Activated CD4-positive, alpha-beta T cell treated with anti-CD3 and anti-CD28 coated beads, Interleukin-2, amount 10 ng/mL, durations not matched to agents 7 days and 5 days (primary cell): ENCODE measurements at places on chromosomes 16 and 17. TPM values are rescaled to one million over a fixed set of nuclear protein-coding genes. Genes with fewer than 3 reads are reported as not detected.

Gene FOXN1
- total RNA-seq = not detected

Gene OR1A2
- total RNA-seq = not detected

DNA sequence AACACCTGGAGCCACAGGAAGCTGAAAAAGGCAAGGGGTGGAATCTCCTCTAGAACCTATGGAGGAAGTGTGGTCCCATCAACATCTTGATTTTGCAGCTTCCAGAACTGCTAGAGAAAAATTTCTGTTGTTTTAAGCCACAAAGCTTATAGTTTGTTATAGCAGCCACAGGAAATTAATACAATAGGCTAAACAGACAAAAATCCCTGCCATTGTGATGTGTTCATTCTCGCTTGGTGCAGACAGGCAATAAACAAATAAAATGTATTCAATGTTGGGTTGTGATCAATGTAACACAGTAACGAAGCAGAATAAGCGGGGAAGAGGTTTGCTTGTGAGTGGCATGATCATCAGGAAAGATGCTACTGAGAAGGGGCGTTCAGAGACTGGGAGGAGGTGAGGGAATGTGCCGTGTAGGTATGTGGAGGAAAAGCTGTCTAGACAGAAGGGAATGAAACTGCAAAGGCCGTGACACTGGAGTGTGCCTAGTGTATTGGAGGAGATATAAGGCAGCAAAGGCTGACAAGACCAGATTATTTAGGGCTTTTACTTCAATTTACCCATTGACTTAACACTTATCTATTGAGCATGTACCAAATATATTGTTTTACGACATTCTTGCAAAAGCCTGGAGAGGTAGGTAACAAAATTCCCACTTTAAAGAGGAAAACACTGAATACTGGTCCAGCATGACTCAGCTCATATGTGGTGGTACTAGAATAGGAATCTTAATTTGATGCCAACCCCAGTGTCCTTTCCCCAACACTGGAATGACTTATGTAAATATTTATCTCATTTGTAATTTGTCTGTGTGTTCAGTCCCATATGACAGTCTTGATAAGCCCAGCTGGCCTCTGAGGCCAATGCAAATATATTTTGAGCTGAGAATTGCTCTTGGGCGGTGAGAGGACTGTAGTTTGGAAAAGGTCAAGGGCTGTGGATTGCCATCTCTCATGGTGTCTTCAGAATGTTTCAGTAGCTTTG lies 375.9 kb downstream of the CDH13 start:
- no peaks in the 10 kb centered on the region for H3K27me3 ChIP-seq
- H3K27ac ChIP-seq = no peak overlapping the region
- DNase-seq = no peak
- no peak overlapping the region for H3K4me3 ChIP-seq
- H3K4me1 ChIP-seq = no peaks in the 10 kb centered on the region

- H3K4me1 ChIP-seq = no peaks in the 10 kb centered on the region
- no peak overlapping the region for H3K4me3 ChIP-seq
- peaks cover 28% of the 10 kb centered on the region for H3K36me3 ChIP-seq
- DNase-seq = no peak
Observed at GRCh38 chr17:40266882-40267281, 20.8 kb upstream of the CDC6 start.

DNA sequence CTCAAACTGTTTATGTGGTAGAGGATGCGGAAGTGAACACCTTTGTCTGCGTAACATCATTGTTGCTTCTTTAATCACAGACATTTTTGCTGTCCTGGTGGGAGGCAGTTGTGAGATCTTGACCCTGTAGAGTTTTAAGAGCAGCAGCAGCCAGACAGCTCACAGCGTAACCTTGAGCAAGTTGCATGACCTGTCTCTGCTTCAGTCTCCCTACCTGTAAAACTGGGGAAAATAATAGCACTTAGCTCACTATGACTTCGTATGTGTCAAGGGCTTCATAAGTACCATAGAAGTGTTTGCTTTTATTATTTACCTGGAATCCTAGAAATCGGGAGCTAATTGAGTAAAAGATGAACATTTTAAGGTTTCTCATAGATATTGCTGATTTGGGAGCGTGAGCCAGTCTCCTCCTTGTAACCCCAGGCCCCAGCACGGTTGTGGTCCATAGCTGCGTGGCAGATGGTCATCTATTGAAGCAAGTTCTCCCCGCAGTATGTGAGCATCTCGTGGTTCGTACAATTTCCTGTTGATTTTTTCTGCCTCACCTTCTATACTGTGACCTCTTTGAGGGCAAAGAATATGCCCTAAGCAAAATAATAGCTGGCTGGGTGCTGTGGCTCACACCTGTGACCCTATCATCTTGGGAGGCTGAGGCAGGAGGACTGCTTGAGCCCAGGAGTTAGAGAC lies 34.4 kb downstream of the GPRC5B start:
- no peaks in the 10 kb centered on the region for H3K4me1 ChIP-seq
- no peak overlapping the region for H3K4me3 ChIP-seq
- H3K27ac ChIP-seq = no peak overlapping the region
- no peak for DNase-seq
- H3K36me3 ChIP-seq = no peaks in the 10 kb centered on the region
- no peaks in the 10 kb centered on the region for H3K27me3 ChIP-seq

Gene HAGH
- total RNA-seq = 34.9 TPM

GRCh38 chr16:2471016-2471652 lies at the start of gene NTN3:
Gene NTN3 (plus strand): TSS chr16:2471297. CDS start chr16:2471702, 405 bp downstream.
- DNase-seq = no peak
- H3K4me1 ChIP-seq = peaks cover 13% of the 10 kb centered on the region
- no peaks in the 10 kb centered on the region for H3K36me3 ChIP-seq
- H3K27me3 ChIP-seq = peaks cover 42% of the 10 kb centered on the region

DNA sequence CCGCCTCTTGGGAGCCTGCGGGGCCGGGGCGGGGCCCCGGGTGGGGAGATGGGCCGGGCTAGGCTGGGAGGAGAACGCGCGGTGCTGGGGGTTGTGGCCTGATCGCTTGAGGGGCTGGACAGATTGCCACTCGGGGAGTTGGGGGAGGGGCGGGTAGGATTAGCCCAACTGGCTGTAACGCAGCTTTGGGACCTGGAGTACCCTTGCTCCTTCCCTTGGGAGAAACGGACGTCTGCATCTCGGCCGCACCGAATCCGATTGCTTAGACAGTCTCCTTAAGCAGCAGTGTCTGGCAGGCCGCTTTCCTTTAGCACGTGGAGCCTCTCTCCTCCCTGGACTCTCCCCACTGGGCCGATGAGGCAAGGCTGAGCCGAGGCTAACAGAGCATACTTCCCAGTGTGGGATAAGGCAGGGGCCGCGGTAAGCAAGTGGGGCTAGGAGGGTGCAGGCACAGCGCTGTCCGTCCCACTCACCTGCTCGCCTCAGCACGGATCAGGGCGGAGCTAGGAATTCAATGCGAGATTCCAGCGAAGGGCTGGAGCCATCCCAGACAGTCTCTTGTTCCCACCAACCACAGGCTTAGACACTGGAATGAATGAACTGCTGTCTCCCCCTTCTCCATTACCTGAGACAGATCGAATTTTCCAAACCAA lies 540 bp upstream of the ACLY start:
- H3K27me3 ChIP-seq = no peaks in the 10 kb centered on the region
- H3K36me3 ChIP-seq = peaks cover 5% of the 10 kb centered on the region
- peaks cover 33% of the 10 kb centered on the region for H3K4me1 ChIP-seq
- peak overlapping the region; percentile 95 for H3K4me3 ChIP-seq

GRCh38 chr17:42682722-42683403 lies 532 bp downstream of the CNTNAP1 start:
- H3K4me1 ChIP-seq = peaks cover 46% of the 10 kb centered on the region
- no peaks in the 10 kb centered on the region for H3K36me3 ChIP-seq
- no peak overlapping the region for H3K27ac ChIP-seq
- H3K27me3 ChIP-seq = peaks cover 45% of the 10 kb centered on the region
- peak overlapping the region; percentile 58 for H3K4me3 ChIP-seq
- no peak for DNase-seq

- no peaks in the 10 kb centered on the region for H3K27me3 ChIP-seq
- H3K36me3 ChIP-seq = no peaks in the 10 kb centered on the region
- no peak overlapping the region for H3K27ac ChIP-seq
- H3K4me1 ChIP-seq = no peaks in the 10 kb centered on the region
- H3K4me3 ChIP-seq = no peak overlapping the region
Observed at GRCh38 chr16:57722210-57722499, 13.4 kb upstream of the KATNB1 start.

- H3K27me3 ChIP-seq = no peaks in the 10 kb centered on the region
- H3K27ac ChIP-seq = peak overlapping the region; percentile 91
- H3K36me3 ChIP-seq = peaks cover 68% of the 10 kb centered on the region
Observed at GRCh38 chr16:68079626-68080344, 5.4 kb upstream of the NFATC3 start.

DNA sequence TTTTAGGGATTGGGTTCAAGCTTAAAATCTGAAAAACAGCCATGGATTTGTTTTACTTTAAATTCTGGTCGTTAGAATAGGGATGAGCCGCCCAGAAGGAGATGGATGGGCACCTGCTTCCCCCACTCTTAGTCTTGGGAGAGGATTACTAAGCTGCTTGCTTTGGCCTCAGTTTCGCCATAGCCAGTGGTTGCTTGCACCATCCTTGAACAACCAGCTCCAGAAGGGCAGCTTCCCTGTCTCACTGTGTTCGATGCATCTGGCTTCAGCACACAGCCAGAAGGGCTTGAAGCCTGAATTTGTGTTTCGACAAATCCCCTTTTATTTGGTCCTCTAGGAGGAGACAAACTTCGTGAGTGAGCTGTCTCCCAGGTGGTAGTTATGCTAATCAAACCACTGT lies 7.1 kb downstream of the CYB5D2 start:
- peaks cover 8% of the 10 kb centered on the region for H3K4me1 ChIP-seq
- H3K4me3 ChIP-seq = no peak overlapping the region
- no peaks in the 10 kb centered on the region for H3K27me3 ChIP-seq
- DNase-seq = no peak
- peaks cover 7% of the 10 kb centered on the region for H3K36me3 ChIP-seq
- H3K27ac ChIP-seq = no peak overlapping the region

GRCh38 chr16:81491541-81492188 lies 47.1 kb downstream of the CMIP start:
- H3K27ac ChIP-seq = no peak overlapping the region
- peaks cover 30% of the 10 kb centered on the region for H3K4me1 ChIP-seq
- H3K4me3 ChIP-seq = no peak overlapping the region
- no peak for DNase-seq

Gene MYO15A
- total RNA-seq = 0.35 TPM

- no peak overlapping the region for H3K27ac ChIP-seq
- H3K27me3 ChIP-seq = no peaks in the 10 kb centered on the region
- peaks cover 15% of the 10 kb centered on the region for H3K4me1 ChIP-seq
- H3K36me3 ChIP-seq = peaks cover 14% of the 10 kb centered on the region
Observed at GRCh38 chr17:65918500-65918899, 273.4 kb downstream of the CEP112 start.

DNA sequence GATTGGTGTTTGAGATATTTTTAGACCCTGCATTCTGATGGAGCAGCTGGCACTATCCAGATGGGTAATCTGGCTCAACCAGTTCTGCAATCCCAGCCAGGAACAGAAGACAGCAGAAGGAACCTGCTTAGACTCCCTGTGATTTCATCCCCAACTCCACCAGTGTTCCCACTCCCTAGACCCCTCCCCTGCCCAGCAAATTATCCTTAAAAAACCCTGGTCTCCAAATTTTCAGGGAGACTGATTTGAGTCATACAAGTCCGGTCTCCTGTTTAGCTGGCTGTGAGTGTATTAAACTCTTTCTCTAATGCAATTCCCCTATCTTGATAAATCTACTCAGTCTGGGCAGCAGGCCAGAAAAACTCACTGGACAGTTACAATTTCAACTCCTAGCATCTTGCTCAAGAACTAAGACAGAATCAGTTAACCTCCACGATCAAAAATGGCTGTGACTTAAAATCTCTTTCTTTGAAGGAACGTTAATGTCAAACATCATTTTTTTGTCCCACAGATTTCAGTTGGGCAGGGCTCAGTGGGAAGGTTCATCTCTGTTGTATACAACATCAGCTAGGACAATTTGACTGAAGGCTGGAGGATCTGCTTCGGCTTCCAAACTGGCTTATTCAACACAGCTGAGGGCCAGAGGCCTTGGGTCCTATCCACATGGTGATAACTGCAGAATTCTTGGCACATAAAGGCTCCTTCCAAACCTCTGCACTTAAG lies 4.9 kb upstream of the RBL2 start:
- peaks cover 13% of the 10 kb centered on the region for H3K4me1 ChIP-seq
- H3K27me3 ChIP-seq = no peaks in the 10 kb centered on the region
- no peak for DNase-seq
- H3K27ac ChIP-seq = no peak overlapping the region
- H3K36me3 ChIP-seq = peaks cover 2% of the 10 kb centered on the region

DNA sequence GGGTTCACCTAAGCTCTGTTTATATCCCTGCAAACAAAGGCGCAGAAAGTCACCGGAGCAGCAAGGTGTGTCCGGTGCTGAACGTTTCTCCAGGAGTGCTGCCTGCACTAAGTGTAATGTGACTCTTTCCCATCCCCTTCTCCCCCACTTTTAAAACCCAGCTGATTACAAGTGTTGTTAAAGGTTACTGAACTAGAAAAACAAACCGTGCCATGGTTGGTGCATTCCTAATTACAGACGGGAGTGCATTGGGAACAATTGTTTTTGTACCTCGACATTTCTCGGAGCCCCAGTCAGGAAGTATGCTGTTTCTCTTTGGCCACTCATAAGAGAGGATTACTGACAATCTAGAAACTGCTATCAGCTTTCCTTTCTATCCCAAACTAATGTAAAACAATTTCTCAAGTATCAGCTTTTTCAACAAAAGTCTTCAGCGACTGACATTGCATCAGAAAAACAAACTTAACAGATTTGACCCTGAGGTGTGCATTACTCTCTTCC lies 441.0 kb upstream of the SALL1 start:
- no peak overlapping the region for H3K4me3 ChIP-seq
- no peaks in the 10 kb centered on the region for H3K4me1 ChIP-seq
- no peaks in the 10 kb centered on the region for H3K36me3 ChIP-seq
- DNase-seq = no peak
- no peak overlapping the region for H3K27ac ChIP-seq
- H3K27me3 ChIP-seq = no peaks in the 10 kb centered on the region

DNA sequence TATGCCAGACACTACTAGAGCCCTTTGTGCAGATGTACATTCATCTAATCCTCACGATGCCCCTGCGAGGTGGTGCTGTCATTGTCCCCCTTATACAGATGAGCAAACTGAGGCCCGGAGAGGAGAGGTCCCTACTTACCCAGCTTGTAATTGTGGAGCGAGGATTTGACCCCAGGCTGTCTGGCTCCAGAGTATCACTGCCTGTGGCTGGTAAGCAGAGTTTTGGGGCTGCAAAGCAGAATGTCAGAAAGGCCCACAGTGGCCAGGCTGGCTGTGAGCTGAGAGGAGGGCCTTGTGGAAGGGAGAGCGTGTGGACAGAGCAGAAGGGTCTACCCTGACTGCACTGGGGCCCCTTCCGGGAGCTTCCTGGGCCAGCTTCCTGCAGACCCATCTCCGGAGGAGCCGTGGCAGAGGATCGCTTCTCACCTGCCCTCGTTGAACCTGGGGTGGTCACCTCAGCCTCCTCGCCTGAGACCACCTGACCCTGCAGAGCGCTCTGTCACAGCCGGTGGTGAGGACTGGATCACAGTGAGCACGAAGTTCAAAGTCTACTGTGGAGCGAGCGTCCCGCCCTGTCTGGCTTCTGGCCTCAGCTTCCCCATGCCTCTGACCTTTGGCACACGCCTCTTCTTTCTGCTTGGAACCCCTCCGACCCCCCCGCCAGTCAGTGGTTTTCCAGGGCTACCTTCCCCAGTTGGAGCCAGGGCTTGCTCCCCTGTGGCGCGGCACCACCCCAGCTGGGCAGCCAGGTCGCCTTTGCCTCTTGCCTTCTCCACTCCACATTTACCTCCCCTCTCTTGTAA lies 12.1 kb downstream of the CMIP start:
- H3K27me3 ChIP-seq = no peaks in the 10 kb centered on the region
- no peak overlapping the region for H3K4me3 ChIP-seq
- peaks cover 12% of the 10 kb centered on the region for H3K36me3 ChIP-seq
- peaks cover 37% of the 10 kb centered on the region for H3K4me1 ChIP-seq
- DNase-seq = no peak

Gene CCDC102A
- total RNA-seq = 10.5 TPM

Gene COPZ2
- total RNA-seq = 4.0 TPM

Gene CLEC3A
- total RNA-seq = not detected
